Globus pallidus (tissue), 1 donor: ENCODE measurements at places on chromosomes 2 and 18.

DNA sequence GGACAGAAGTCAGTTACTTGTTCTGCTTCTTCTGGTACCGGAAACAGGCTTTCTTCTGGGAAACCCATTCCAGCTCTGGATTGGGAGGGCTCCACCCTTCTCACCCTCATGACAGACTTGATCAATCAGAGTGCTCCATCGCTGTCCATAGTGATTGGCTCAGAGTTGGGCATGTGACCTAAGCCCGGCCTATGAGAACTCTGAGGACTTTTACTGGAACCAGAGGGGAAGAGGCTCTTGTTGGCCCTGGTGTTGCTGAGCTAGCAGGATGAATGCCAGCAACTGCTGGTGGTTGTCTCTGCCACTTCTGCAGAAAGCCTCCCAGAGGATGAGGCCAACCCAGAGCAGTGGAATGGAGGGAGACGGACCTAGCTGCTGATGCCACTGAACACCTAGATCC lies 33.3 kb downstream of the TMEM37 start:
- DNase-seq, result no peak

GRCh38 chr2:58135861-58136260 lies 89.3 kb downstream of the VRK2 start:
- peak; percentile 43 for DNase-seq

DNA sequence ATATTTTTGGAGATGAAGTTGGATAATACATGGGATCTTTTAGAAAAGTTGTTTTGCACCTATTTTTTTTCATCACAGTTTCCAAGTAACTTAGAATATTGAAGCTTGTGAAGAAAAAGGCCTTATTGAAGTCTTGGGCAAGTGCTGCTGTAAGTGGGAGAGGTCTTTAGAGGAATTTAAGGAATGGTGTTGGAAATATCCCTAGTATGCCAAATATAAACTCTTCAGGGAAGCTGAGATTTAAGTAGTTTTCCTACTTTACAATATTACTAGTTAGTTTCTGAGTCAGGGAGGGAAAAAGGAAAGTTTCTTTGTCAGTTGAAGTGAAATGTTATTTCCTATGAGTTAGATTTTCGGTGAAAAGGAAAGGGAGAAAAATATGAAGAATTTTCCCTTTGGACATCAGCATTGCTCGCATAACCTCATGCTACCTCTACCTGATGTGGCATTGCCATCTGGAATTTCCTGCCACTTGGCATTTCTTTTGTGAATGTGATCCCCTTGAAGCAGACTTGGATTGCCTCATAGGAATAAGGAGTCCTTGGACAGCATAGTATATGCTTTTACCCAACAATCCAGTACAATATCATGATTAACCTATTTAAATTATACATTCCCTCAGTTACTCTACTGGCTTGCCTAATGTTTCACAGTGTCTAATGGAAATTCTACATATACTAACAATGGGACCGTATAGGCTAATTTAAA lies 12.1 kb downstream of the PLEKHH2 start:
- no peak for DNase-seq

DNA sequence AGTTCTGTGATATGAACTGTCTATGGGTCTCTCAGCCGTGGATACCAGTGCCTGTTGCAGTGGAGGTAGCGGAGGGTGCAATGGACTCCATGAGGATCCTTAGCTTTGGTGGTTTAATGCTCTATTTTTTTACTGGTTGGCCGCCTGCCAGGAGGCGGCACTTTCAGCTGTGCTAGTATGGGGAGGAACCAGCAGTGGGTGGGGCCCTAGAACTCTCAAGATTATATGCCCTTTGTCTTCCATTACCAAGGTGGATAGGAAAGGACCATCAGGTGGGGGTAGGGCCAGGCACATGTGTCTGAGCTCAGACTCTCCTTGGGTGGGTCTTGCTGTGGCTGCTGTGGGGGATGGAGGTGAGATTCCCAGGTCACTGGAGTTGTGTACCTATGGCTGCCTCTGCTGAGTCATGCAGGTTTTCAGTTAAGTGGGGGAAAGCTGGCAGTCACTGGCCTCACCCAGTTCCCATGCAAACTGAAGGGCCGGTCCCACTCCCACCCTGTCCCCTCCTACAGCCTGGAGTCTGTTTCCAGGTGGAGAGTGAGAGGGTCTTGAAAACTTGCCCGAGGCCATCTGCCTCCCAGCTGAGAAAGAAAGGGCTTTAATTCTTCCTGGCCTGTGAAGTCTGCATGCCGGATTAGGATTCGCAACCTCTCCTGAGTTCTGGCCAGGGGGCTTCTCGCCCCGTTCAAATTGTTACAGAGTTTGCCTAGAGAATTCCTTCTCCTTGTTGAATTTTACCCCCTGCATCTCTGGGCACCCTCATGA lies 14.5 kb downstream of the KCNS3 start:
- no peak for DNase-seq

DNA sequence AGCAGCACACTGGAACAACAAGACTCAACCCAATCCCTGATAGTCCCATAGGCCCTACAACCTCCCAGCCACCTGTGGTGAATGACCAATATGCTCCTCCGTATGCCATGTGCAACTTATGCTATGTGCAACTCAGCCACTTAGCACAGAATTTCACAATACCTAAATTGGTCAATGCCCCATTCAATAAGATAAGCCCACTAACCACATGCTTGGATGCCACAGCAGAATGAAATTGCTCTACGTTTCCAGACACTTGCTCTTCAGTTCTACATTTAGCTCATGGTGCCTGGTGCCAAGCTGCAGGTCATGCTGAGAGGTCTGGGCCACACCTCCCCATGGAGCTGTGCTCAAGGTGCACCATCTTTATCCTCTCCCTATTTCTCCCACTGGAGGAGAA lies 159.8 kb downstream of the EN1 start:
- DNase-seq, result no peak

- DNase-seq, result peak; percentile 6
These were observed 828.0 kb downstream of the SLC4A3 start for GRCh38 chr2:220455351-220455990.

GRCh38 chr2:168998609-168999211 lies 32.4 kb downstream of the ABCB11 start:
- no peak for DNase-seq

DNA sequence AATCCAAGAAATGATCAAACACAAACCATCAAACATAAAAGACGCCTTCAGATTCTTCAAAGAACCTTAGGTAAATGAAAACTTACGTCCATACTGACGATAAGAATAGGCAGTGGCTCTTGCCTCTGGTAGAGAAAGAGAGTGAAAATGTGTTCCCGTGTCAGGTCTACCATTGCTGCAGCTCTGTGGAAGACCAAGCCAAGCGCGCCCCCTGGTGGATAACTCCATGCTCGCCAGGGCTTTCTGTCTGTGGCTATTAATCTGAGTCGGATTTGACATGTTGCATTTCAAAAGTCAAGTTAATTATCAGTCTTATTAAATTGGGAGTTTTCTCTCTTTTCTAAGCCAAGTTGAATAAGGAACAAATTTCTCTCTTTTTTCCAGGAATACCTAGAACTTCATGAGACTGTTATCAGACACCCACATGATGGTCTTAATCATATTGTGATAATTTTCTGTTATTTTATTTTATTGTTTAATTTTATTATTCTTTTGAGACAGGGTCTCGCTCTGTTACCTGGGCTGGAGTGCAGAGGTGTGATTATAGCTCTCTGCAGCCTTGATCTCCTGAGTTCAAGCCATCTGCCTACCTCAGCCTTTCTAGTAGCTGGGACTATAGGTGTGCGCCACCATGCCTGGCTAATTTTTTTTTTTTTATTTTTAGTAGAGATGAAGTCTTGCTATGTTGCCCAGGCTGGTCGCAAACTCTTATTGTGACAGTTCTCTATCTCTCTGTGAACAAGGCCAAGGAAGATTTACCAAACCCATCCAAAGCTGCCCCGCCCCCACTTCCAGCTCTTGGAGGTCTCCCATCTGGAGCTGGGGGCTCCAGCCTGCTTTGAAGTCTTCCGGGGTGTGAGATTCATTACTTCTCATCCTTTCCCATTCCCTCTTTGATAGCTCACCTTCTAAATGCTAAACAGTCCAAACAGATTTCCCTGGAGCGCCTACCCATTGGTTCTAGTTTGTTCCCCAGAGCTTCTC lies 15.8 kb upstream of the ZAP70 start:
- peak; percentile 86 for DNase-seq

DNA sequence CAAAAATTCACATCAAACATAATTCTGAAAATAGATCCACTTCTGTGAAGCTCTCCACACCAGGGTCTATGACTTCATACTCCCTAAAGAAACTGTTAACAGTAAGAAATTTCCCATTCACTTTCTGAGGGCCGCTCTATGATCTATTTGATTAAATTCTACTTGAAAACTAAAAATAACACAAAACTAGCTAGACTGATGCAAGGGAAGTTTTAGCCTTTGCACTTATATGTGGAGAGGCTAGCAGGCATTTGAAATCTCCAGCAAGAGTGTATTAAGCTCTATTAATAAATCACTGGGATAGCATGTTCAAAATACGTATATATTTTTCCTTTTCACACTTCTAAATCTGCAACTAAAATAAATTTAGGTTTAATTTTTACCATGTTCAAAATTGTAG lies 113.7 kb upstream of the SMAD7 start:
- DNase-seq, result no peak
